Uterus (tissue), 4 donors: ENCODE measurements at places on chromosomes 3 and 15. TPM values are rescaled to one million over a fixed set of nuclear protein-coding genes. Genes with fewer than 3 reads are reported as not detected.

Gene SLC2A2
- not detected for total RNA-seq

Gene CHRNA5
- total RNA-seq, result 3.8 TPM

Gene AMT
- total RNA-seq, result 17.9 TPM

Gene EIF2B5
- total RNA-seq, result 6.5 TPM

Gene SPINK8
- not detected for total RNA-seq

Gene ECE2
- not detected for total RNA-seq

Gene GOLGA6D
- total RNA-seq, result not detected

Gene ROBO2
- total RNA-seq, result 51.3 TPM

Gene TUSC7
- total RNA-seq, result not detected

Gene TGM5
- not detected for total RNA-seq

GRCh38 chr3:117853923-117854668 is 1144.5 kb downstream of the TUSC7 start:
- DNase-seq, result no peak

DNA sequence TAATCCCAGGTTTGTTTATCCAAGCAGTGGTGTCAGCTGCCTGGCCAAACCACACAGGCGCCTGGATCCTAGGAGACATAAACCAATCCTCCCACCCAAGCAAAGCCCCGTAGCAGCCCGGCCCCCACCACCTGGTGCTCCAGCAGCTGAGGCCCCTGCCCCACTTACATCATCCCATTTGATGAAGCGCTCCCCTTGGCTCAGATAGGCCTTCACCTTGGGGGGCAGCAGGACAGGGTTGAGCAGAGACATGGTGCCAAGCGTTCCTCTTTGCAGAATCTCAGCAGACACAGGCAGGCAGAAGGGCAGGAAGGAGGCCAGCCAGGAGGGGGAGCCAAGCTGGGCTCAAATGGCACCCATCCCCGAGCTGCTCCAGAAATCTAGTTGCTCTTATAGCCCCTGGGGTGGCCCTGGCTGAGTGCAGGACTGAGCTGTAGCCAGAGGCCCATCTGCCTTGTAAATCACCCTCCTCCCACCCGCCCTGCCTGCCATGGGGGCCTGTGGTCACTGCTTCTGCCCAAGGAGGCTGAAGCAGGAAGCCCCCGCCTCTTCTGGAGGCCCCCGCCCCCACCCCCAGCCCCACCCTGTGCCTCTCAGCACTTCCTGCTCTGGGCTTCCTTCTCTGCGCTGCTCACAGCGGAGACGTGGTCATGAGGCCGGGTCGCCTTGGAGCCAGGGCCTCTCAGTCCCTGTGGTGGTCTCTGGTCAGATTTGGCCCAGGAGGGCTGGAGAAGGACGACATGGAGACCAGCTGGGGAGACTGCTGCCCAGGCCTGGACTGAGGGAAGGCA is at the start of gene PLCB2:
TSS of gene PLCB2 (minus strand) at position 515 of the 791 bp plus-strand sequence. CDS start at position 252, 263 bp downstream.
- no peak for DNase-seq

GRCh38 chr3:143595456-143596077 is 252.7 kb downstream of the SLC9A9 start:
- no peak for DNase-seq

GRCh38 chr3:45464336-45465170 is 76.2 kb downstream of the LARS2 start:
- DNase-seq, result no peak

GRCh38 chr3:58560771-58561311 is 16.4 kb downstream of the FAM107A start:
- no peak for DNase-seq

DNA sequence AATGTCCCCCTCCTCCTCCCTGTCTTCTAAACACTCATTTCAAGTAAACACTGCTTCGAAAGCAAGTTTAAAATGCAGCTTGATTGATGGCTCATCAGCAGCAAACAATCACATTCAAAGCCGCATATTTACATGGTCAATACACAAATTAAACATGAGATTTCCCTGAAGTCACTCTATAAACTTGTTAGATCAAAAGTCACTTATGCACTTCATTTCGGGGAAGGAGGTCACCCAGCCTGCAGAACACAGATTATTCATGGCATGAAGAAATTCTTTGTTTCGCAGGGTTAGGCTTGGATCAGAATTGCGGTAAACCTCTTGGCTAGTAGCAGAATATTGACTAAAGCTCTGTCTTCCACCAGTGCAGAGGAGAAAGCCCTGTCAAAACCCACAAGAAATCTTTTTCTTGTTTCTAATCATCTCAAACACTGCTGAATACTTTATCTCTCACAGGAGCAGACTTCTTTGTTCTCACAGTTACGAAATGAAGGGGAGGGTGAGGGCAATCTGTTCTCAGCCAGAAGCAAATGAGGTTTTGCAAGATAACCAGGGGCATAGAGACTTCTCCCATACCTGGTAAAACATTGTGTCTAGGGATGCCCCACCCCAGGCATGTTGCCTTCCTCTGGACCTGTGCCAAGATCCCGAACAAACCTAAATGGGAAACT is 133.3 kb upstream of the CHL1 start:
- DNase-seq, result no peak

GRCh38 chr3:179436517-179436916 is 14.8 kb downstream of the GNB4 start:
- no peak for DNase-seq

GRCh38 chr3:11086856-11087255 is 67.4 kb upstream of the HRH1 start:
- no peak for DNase-seq

DNA sequence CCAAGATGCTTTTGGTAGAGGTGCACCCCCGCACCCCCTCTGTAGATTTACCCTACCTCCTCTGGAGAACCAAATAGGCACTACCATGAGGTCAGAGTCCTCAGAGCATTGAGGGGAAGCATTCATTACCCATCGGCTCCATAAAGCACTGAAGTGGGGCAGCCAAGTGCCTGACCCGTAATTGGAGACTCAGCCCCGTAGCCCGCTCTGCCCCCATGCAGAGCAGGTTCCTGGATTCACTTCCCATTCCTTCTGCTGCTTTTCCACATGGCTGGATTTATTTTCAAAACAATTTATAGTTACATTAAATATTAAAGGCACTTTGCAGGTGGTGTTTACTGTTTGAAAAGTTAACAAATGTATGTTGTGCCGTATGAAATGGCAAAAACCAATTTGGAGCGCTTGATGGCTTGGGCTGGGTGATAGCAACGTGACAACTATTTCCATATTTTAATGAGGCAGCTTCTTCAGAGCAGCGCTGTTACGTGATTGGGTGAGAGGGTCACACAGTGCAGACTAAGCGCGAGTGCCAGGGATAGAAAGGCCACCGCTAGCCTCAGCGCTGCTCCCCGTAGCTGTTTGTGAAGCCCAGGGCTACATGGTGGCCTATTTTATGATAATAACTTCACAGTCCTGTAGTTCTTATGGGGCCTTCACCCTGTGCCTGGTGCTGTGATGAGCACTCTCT is 373.8 kb upstream of the PROK2 start:
- no peak for DNase-seq

GRCh38 chr15:70531576-70531975 is 231.8 kb downstream of the UACA start:
- no peak for DNase-seq

DNA sequence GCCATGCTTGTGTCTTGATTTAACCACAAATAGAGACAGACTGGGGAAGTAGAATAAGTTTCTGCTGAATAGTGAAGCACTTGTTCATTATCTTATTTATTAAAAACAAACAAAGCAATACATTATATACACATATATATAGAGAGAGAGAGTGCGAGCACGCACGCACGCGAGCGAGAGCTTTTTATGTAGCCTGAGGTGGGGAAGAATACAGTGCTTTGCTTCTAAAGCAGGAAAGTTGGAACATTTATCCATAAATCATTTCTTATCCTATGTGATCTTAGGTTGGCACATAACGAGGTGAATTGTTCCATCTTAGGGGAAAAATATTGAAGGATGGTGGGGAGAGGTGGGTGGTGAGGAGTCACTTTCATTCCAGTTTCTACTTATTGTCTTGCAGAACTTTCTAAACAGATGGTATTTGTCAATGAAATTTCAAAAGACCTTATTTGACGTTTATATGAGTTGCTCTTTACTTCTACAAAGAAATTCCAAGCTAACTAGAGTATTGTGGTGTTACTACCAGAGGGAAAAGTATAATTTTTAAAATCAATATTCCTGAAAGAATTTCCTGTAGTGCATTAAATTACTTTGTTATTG is 110.0 kb downstream of the ATG7 start:
- DNase-seq, result no peak

DNA sequence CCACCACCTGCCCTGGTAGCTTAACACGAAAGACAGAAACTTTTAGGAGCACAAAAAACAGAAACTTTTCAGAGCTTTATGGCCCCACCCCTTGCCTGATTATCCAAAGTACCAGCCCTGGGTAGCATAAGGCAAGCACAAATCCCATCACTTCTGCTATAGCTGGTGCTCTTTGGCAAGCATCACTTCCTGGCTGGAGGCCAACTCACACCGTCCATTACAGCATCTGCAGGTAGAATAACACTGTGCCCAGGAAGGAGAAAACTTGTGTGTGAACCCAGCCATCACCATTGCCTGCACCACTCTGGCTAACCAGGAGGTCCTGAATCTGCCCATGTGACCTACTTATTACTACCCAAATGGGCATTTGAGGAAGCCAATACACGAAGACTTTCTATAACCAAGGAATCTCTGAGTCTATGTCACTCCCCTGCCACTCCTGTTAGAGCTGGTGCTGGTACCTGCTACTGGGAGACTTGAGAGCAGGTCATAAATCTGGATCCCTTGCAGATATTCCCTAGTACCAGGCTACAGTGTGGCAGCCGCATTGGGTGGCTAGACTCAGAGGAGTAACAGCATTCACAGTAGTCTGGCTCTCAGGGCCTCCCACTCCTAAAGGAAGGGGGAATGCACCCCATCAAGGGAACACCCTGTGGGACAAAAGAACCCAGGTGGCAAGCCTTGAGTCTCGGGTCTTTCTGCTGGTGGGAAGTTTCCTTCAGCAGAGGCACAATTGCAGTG is 73.3 kb upstream of the AKAP13 start:
- no peak for DNase-seq

DNA sequence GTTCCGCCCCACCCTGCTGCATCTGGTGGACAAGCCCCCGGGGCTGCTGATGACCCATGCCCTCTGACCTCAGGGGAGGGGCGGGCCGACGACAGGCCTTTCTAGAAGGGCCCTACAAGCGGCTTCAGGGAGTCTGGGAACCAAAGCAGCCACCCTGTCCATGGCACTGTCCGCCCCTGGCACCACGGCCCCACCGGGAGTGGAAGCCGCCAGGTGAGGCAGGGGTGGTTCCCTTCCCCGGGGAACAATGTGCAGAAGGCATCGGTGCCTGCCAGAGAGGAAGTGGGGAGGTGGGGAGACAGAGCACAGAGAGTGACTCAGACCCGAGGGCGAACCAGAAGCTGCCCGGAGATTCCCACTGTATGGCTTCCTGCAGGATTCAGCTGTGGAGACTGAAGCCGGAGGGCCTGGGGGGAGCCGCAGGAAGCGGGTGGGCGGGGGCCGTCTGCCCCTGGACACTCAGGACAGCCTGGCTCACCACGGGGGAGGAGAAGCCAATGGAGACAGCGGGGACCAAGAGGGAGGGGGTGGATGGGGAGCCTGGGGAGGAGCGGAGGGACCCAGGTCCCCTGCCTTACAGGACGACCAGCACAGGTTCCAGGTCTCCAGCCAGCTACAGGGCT is 134.0 kb downstream of the TPRA1 start:
- DNase-seq, result no peak

GRCh38 chr3:107328069-107328468 is 49.2 kb upstream of the CCDC54 start:
- no peak for DNase-seq

DNA sequence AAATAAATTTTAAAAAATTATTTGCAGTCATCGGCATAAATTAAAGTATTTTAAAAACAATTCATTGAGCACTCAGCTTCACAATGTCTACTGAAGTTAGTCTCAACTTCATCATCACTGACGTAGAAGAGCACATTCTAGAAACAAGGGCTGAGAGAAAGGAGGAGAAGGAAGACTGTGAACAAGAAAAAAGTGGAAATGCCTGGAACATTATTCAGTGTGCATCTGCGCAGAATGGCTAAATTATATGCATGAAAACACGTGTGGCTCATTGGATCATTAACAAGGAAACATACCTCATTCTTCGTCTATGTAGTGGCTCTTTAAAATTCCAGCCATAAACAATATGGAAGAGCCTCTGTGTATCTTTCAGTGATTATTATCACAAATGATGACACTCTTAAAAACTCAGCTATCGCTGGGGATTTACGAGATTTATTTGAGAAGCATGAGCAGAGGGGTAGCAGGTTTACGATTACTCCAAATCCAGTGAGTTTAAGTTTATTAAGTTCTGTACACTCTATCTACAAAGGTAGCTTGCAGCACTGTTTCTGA is 404.2 kb upstream of the CDIN1 start:
- no peak for DNase-seq

GRCh38 chr3:16595778-16596177 is 9.4 kb downstream of the DAZL start:
- DNase-seq, result no peak

DNA sequence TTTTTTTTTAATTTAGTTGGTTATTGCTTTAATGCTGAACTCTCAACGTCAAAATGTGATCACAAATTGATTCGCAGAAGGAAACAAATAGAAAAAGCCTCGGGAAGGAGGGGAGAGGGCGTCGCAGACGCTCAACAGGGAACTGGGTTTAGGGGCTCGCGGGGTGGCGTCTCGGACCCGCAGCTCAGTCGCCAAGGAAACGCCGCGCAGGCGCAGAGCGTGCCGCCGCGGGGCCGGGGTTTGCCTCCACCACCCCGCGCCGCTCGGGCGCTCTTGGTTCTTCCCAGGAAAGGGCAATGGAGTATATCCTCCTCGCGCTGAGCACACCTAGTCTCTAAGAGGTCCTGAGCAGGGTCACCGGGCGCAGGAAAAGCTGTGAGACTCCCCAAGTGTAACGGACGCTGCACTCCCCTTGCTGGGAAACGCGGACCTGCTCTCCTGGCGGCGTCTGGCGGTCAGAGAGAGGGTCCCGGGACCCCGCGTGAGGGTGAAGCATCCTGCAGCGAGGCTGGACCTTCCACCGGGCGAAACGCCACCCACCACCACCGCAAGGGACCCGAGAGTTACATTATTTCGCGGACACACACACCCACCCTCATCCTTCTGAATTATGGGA is 753 bp downstream of the PLCH1 start:
- DNase-seq, result no peak

- DNase-seq, result no peak
Observed at GRCh38 chr15:63022181-63022580, 20.4 kb upstream of the TPM1 start.

DNA sequence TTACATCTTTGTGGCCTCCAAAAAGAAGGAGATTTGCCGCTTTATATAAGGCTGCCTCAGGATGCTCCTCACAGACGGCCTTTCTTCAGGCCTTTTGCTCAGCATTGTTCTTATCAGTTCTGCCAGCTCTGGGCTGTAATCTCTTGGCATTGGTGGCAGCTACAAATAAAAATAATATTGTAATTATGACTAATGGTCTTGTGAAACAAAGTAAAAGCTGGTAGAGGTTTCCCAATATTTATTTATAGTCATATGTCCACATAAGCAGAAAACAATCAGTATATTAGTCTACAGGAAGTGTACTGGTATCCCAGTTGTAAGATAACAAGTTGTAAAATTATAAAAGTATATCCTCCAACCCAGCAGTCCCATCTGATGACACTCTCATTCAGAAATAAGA is 7.3 kb downstream of the NEK4 start:
- no peak for DNase-seq
